ENCODE measurements at places on chromosomes 1 and 21. TPM values are rescaled to one million over a fixed set of nuclear protein-coding genes. Genes with fewer than 3 reads are reported as not detected.
A peak's percentile ranks its signal among the peaks of the same experiment; 100 is the strongest.

The RGS8 gene
- total RNA-seq: not detected

The TBX19 gene
- 1.4 TPM for total RNA-seq

The C1orf185 gene
- not detected for total RNA-seq

The ENAH gene
- 0.53 TPM for total RNA-seq

The DCDC2B gene
- total RNA-seq: not detected

The SEC22B gene
- total RNA-seq: 22.8 TPM

The TNNT2 gene
- not detected for total RNA-seq

The GNB1 gene
- 436 TPM for total RNA-seq

The OR2G2 gene
- total RNA-seq: not detected

GRCh38 chr1:209805341-209805781 lies 581 bp downstream of the IRF6 start:
- no peak for DNase-seq
- no peak overlapping the region for H3K27ac ChIP-seq
- peaks cover 9% of the 10 kb centered on the region for H3K4me1 ChIP-seq
- H3K36me3 ChIP-seq: no peaks in the 10 kb centered on the region
- no peaks in the 10 kb centered on the region for H3K27me3 ChIP-seq

DNA sequence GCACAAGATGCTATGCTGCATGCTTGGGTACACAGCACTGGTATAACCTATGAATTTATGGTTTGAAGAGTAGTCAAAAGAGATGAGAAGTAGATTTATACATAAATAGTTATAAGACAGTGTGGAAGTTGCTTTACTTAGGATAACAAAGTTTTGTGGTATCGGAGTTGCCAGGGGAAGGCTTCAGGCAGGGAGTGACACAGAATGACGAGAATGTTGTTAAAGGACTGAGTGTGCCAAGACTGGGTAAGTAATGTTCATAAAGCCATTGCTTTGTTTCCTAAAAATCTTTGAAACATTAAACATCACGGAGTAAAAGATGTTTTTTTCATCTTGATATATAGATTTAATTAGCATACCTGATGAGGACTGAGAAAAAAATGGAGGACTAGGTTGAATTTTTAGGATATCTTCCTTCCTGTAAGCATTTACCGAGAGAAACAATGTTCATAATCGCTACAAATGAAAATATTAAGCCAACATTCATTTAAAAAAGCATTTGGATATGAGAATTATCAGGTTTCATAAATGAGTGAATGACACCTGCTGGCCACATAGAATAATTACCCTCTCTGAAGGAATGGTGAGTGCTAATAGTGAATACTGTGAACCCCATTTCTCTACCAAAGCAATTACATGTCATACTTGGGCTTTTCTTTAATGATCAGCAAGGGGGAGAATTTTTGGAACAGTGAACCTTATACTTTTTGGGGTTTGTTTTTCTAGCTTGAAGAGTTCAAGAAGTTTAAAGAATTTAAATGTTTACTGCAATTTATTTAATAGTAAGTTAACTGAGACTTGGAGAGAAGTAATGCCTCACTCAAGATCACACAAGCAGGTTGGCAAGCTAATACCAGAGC lies 28.4 kb downstream of the EXTL2 start:
- no peaks in the 10 kb centered on the region for H3K27me3 ChIP-seq
- DNase-seq: no peak
- H3K27ac ChIP-seq: no peak overlapping the region
- H3K4me1 ChIP-seq: no peaks in the 10 kb centered on the region
- H3K4me3 ChIP-seq: no peak overlapping the region

- DNase-seq: no peak
- peaks cover 17% of the 10 kb centered on the region for H3K4me1 ChIP-seq
- H3K27me3 ChIP-seq: no peaks in the 10 kb centered on the region
- no peak overlapping the region for H3K4me3 ChIP-seq
- no peaks in the 10 kb centered on the region for H3K36me3 ChIP-seq
- no peak overlapping the region for H3K27ac ChIP-seq
Observed at GRCh38 chr1:172530000-172530399, 3.0 kb upstream of the SUCO start.

- H3K36me3 ChIP-seq: no peaks in the 10 kb centered on the region
- peak overlapping the region; percentile 72 for H3K27ac ChIP-seq
- peaks cover 39% of the 10 kb centered on the region for H3K4me1 ChIP-seq
Observed at GRCh38 chr1:1272341-1273208, 1.1 kb downstream of the UBE2J2 start.

- H3K4me3 ChIP-seq: no peak overlapping the region
- no peaks in the 10 kb centered on the region for H3K27me3 ChIP-seq
- no peak for DNase-seq
- no peaks in the 10 kb centered on the region for H3K4me1 ChIP-seq
- no peak overlapping the region for H3K27ac ChIP-seq
- peaks cover 5% of the 10 kb centered on the region for H3K36me3 ChIP-seq
Observed at GRCh38 chr1:214329470-214330220, 48.7 kb downstream of the SMYD2 start.

DNA sequence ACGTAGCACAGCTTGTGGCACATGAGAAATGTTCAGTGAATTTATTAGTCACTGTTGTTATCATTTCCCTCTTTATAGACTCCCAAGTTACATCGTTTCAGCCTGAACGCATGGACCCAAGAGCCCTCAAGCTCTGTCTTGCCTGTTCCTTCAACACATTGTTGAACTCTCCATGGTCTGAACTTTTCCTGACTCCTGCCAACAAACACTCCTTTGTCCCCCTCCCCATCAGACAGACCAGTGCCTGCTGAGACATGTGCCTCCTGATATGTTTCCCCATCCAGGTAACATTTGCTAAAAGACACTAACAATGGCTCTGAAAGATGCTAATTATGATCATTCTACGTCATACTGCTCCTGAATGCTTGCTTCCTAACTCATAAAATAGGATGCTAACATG lies 108.7 kb upstream of the NFIA start:
- no peaks in the 10 kb centered on the region for H3K4me1 ChIP-seq
- no peak for DNase-seq
- no peaks in the 10 kb centered on the region for H3K27me3 ChIP-seq
- H3K4me3 ChIP-seq: no peak overlapping the region

- no peak for DNase-seq
- H3K4me3 ChIP-seq: no peak overlapping the region
- no peaks in the 10 kb centered on the region for H3K27me3 ChIP-seq
- no peaks in the 10 kb centered on the region for H3K36me3 ChIP-seq
Observed at GRCh38 chr21:14308234-14308633, 74.7 kb downstream of the HSPA13 start.

DNA sequence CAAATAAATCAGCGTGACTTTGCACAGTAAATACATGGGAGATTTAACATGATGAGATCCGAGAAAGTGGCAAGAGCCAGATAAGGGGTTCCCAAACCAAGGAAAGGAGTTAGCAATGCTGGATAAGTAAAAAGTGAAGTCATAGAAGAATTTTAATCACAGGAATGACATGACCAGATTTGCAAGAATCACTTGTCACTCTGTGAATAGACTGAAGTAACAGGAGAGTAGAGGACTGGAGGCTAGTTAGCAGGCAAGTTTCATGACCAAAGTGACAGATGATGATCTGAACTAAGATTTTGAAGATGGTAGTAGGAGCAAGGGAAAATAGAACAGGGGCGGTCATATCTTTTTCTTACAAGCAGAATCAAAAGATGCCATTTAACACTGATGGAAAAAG lies 8.4 kb downstream of the CFH start:
- H3K36me3 ChIP-seq: no peaks in the 10 kb centered on the region
- no peaks in the 10 kb centered on the region for H3K27me3 ChIP-seq
- no peaks in the 10 kb centered on the region for H3K4me1 ChIP-seq
- no peak for DNase-seq

GRCh38 chr21:42467140-42467983 lies 28.7 kb downstream of the RSPH1 start:
- DNase-seq: no peak
- no peaks in the 10 kb centered on the region for H3K36me3 ChIP-seq
- H3K4me3 ChIP-seq: no peak overlapping the region
- H3K4me1 ChIP-seq: peaks cover 34% of the 10 kb centered on the region

- peaks cover 11% of the 10 kb centered on the region for H3K4me1 ChIP-seq
- no peak overlapping the region for H3K27ac ChIP-seq
- no peaks in the 10 kb centered on the region for H3K27me3 ChIP-seq
- H3K4me3 ChIP-seq: no peak overlapping the region
- DNase-seq: no peak
Observed at GRCh38 chr1:107949467-107950253, 15.3 kb downstream of the VAV3 start.

DNA sequence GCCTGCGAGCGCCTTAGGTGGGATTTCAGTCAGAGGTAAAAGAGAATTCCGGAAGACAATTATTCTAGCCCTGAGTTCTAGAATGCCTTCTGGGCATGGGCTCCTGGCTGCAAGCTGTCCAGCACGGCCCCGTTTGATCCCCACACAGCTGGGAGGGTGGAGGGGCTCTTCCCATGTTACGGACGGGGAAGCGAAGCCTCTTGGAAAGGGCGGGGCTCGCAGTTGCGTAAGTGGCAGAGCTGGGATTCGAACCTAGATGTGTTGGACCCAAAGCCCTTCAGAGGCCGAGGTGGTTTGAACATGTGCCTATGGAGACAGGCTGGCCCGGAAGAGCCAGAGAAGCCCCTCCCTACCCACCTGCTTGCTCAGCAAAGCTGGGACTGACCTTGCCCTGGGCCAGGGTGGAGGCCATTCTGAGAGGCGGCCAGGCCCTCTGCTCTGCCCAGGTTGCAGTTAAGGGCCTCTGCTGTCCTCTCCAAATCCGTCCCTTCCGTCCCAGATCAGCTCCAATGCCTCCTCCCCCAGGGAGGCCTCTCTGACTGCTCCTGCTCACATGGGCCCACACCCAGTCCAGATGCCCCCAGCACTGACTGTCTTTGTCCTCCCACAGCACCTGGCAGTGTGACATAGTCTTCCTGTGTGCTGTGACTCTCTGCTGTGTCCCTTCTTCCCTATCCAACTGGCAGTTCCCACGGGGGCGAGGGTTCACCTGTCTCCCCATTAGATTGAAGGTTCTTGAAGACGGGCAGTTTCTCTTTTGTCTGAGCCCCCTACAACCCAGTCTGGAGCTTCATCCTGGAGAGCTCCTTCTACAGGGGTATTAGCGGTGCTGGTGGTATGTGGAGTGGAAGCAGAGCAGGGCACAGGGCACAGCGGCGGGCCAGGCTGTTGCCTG lies 1.2 kb upstream of the HSPB7 start:
- H3K4me1 ChIP-seq: no peaks in the 10 kb centered on the region
- no peak overlapping the region for H3K4me3 ChIP-seq
- no peak overlapping the region for H3K27ac ChIP-seq
- H3K36me3 ChIP-seq: no peaks in the 10 kb centered on the region
- no peaks in the 10 kb centered on the region for H3K27me3 ChIP-seq
- no peak for DNase-seq

- no peak overlapping the region for H3K27ac ChIP-seq
- H3K36me3 ChIP-seq: no peaks in the 10 kb centered on the region
Observed at GRCh38 chr21:37683396-37684114, 232.7 kb downstream of the KCNJ6 start.

GRCh38 chr21:37071561-37072273 lies 1.2 kb downstream of the PIGP start:
- DNase-seq: no peak
- peak overlapping the region; percentile 91 for H3K4me3 ChIP-seq
- peaks cover 15% of the 10 kb centered on the region for H3K4me1 ChIP-seq
- no peaks in the 10 kb centered on the region for H3K36me3 ChIP-seq
